ENCODE measurements at places on chromosomes 11 and 22.

DNA sequence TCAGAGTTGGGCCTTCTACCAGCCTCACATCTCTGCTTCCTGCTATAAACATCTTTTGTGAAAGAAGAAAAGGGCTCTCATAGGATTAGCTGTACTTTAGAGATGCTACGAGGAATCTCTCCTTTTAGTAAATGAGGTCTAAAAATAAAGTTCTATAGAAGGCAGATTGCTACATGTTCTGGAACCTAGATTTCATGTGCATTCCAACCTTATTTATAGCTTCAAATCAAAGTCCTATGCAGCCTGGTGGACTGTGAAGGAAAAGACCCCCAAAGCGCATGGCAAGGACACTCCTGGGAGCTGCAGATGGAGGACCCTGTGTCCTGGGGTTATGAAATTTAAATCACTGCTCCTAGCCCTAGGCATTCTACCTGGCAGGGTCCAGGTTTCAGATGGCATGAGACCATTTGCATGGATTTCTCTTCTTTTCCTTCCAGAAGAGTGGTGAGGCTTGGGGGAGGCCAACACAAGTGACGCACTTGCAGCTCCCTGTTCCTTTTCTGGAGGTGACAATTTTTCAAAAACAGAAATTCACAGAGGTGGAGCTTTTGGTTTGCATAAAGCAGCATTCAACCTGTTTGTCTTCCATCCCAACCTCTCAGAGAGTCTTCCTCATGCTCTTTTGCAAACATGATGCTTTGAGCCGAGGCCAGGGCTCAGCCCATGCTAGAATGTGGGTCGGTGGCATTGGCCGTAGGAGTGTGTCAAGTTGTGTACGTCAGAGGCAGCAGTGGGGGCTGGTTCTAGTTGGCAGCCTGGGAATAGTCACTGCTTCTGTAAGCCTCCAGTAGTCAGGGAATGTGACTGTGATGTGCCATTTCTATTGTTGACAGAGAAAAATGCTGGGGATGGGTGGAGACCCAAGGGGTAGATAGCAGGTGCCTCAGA is 6.3 kb downstream of the CRY2 start:
- no peak for DNase-seq

- no peak for DNase-seq
These were observed 10.5 kb downstream of the EI24 start for GRCh38 chr11:125579811-125580210.

- no peak for DNase-seq
These were observed 377.0 kb upstream of the LRRC4C start for GRCh38 chr11:41836431-41836830.

GRCh38 chr11:114057605-114058004 is 1.9 kb upstream of the ZBTB16 start:
- DNase-seq, result no peak

DNA sequence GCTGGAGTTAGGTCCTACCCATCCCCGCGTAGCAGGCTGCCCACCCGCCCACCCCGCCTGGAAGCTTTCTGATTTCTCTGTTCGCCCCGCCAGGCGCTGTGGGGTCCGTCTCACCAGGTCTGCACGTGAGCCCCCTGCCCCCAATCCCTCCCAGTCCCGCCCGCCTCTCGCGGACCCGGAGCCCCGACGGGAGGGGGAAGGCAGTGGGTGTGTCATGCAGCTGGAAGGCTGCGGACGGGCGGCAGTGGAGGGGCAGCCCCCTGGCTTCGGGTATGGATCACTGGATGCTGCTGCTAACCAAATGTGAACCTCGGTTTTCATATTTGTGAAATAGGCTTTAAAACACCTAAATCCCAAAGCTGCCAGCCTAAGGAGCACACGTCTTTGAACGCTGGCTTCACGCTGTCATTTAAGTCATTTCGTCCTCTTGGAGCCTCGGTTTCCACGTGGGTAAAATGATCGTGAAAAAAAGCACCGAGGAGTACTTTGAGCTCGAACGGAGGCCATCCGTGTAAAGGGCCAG is 568 bp upstream of the BIK start:
- no peak for DNase-seq

DNA sequence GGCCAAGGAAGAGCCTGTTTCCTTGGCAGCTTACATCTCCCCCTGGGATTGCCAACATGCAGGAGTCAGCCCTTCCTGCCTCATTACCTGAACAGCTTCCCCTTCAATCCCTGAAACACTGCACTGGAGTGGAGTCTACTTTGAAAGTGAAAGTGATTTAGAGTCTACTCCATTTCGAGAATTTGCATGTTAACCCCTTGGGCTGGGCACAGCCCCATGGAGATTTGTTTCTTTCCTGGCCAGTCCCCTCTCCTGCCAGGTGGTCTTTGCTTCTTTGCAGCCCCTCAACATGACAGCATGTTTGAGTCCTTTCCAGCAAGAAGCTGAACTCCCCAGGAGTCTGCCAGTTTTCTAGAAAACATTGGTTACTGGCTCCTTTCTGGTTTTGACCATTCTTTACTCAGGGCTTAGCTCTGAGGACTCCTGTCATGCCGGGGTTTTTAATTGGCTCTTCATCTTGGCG is 59.9 kb downstream of the TRAF6 start:
- DNase-seq, result no peak

GRCh38 chr11:112195951-112196351 is 20.6 kb downstream of the BCO2 start:
- DNase-seq, result no peak

DNA sequence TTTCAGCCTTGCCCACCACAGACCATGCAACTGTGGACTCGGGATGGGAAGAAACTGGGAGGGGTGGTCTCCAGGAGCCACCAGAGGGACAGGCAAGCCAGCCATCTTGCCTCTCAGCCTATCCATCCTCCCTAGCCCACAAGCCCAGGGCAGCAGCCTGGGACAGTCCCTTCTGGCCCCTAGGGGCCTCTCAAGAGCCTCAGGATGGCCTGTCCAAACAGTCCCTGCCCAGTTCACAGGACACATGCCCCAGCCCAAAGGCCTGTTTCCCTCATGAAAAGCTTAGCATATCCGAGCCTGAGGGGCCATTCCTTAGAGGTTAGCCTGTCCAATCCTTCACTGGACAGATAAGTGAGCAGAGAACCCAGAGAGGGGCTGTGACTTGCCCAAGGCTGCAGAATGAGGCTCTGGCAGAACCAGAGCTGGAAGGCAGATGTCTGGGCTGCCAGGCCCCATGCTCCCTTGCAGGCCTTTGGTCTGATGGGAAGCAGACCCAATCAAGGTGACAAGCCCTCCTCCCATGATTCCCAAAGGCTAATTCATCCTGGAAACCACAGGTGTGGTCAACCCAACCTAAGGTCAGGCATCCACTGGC is 28.2 kb downstream of the LRRC10B start:
- no peak for DNase-seq

DNA sequence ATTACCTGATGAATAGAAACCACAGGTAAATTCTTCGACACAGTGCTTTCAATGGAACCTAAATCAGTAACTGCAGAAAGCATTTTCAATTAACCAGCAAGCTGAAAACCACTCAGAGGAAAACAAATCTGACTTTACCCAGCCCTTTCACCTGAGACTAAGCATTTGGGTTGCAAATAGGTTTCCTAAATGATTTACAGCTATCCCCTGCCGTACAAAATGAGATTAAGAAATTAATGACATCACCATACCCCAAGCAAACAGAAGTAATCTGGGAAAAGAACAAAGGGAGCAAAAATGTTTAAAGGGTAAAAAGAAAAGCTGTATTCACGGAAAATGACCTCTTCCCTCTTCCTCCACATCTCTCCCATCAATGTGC is 584 bp downstream of the NOX4 start:
- DNase-seq, result no peak

GRCh38 chr11:1121813-1122663 is 35.7 kb upstream of the MUC5AC start:
- no peak for DNase-seq

GRCh38 chr22:43777286-43777685 is 34.8 kb downstream of the EFCAB6 start:
- DNase-seq, result no peak

GRCh38 chr22:28710576-28711191 is 30.9 kb downstream of the CHEK2 start:
- no peak for DNase-seq

DNA sequence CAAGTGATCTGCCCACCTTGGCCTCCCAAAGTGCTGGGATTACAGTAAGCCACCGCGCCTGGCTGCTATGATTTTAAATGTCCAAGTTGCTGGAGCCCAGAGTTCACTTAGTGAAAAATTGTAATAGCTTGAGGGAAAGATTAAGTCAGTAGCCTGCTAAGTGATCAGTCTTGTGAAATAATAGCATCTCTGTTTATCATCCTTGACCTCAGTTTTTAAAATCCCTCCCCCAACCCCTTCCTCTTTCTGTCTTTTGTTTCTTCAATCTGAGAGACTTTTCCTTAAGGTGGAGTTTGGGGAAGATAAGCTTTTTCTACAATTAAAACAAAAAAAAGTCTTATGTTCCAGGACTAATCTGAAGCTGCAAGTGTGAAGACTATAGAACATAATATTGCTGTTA is 6.4 kb downstream of the HIPK3 start:
- no peak for DNase-seq

- DNase-seq, result no peak
These were observed 144.6 kb upstream of the RASSF10 start for GRCh38 chr11:12864316-12865156.

GRCh38 chr22:27642104-27642800 is 159.3 kb downstream of the MN1 start:
- DNase-seq, result no peak

DNA sequence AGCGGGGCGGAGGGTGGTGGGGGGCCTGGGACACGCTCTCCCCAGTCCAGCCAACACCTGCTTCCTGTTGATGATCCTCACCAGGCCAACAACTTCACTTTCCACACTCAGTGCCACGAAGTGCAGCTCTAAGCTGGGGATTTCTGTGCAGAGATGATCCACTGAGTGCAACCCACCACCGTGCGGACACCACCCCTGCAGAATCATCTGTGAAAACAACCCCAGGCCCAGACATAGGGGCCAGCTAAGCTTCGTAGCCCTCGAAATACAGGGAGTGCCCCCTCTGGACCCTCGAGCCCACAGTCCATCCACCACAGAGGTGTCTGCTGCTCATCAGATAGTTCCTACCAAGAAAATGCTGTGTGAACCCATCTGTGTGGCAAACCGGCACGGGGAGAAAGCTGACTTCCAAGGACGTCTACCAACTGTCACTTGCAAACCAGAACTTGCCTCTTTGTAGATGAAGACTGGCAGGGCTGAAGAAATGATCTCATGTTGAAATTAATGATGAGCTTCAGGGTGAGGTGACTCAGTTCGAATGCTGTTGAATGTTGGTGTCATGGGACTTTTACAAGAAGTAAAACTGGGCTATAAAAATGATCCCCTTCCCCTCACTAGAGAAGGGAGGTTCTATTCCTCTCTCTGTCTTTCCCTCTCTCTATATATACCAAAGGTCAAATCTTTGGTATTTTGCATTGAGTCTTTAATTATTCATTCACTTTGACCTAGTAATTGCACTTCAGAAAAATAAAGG is 73.4 kb downstream of the MYEOV start:
- DNase-seq, result no peak

DNA sequence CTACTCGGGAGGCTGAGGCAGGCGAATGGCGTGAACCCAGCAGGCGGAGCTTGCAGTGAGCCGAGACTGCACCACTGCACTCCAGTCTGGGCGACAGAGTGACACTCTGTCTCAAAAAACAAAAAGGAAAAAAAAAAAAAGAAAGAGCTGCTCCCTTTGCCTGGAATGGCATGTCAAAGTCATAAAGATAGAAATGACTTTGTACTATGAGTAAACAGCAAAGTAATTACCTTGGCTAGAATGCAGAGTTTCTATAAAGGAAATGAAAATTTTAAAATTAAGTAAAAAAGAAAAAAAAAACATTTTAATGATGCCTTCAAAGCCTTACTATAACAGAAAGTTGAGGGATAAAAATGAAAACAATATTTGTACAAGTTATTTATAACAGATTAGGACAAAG is 10.1 kb downstream of the PPP2R1B start:
- DNase-seq, result no peak

GRCh38 chr11:44464741-44465140 is 100.7 kb upstream of the CD82 start:
- no peak for DNase-seq

DNA sequence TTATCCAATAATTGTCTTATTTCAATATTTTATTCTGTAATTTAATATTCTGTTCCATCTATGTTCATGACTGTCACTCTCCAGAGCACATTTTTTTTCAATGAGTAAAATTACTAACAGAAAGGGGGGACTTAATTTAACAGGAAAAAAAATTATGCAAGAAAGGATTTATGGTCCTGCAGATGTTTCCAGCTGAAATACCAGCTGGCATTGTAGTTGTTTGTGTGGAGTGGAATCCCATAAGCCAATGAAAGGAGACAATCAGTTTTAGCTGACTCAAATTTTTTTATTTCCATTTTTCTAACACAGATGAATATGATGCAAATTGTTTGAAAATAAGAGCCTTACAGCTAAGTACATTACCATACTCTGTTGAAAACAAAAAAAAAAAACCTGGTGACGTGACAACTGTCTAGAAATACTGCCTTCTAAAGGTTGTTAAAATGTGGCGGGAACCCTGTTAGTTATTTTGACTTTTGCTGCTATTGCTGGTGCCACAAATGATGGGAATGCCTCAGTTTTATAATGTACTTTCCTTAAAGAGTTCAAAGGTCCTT is 389.1 kb downstream of the ETS1 start:
- DNase-seq, result no peak

DNA sequence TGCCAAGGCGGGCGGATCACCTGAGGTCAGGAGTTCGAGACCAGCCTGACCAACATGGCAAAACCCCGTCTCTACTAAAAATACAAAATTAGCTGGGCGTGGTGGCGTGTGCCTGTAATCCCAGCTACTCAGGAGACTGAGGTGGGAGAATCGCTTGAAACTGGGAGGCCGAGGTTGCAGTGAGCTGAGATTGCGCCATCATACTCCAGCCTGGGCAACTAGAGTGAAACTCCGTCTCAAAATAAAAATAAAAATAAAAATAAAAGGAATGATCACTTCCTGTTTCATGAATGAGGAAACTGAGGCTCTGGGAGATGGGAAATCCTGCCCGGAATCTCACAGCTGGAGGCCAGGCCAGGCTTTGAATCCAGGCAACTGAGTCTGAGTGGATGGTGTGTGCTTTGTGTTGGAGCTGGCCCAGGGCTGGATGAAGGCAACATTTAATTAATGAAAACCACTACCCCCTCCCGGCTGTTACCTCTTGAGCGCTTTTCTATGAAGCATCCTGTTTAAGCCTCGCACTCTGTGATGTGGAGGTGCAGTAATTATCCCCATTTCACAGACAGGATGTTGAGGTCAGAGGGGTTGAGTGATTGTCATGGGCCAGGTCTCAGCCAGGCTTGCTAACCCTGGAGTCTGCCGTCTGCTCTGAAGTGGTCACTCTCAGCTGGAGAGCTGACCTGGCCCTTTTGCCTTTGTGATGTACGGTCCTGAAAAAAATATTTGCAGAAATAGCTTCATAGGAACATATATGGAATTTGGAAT is 27.8 kb downstream of the LRP5 start:
- DNase-seq, result no peak

GRCh38 chr11:65314501-65315203 is at the start of gene CDC42EP2:
Gene CDC42EP2, plus strand, starts transcription at chr11:65314866. Its CDS starts 6,033 bp downstream, at chr11:65320899.
- peak; percentile 70 for DNase-seq

- no peak for DNase-seq
These were observed 47.9 kb downstream of the CHRDL2 start for GRCh38 chr11:74683279-74683871.

- no peak for DNase-seq
These were observed 718.8 kb downstream of the CNTN5 start for GRCh38 chr11:99739464-99740089.

GRCh38 chr11:33706966-33707365 is 6.3 kb upstream of the C11orf91 start:
- no peak for DNase-seq

GRCh38 chr11:21641869-21642268 is 551.0 kb upstream of the ANO5 start:
- DNase-seq, result no peak

Data from activated T-cell treated with anti-CD3 and anti-CD28 coated beads, Interleukin-2, amount 50 U/mL, for 4 hours (primary cell).